Suppressor macrophage (primary cell): ENCODE measurements at places on chromosomes 4 and X.

DNA sequence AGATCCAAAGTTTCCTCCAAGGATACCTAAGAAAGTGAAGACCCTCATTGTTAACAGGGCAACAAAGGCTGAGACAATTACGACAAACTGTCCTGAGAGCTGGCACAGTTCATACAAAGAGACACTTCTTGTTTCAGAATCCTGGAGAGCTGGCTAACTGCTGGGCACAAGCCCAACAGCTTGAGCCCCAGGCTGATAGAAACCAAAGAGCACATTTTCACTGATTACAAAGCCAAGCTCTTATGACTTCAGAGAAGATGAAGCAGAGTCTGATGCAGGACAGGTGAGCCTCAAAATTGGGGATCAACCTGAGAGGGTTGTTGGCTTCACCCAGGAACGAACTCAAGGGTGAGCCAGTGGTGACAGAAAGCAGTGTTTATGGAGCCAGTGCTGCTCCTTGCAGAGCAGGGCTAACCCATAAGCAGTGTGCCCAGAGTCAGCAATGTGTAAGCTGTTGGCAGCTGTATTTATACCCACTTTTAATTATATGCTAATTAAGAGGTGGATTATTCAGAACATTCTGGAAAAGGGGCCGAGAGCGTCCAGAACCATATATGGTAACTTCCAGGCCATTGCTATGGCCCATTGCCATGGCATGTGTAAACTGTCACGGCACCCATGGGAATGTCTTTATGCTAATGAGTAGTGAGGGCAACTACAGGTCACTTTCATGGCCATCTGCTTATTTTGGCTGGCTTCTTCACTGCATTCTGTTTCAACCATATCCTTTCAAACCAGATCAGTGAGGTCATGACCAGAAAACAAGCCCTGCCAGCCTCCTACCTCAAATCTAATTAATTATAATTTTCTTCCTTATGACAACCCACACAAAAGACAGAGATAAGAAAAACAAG, 183.7 kb downstream of the EVC2 start:
- DNase-seq, result no peak

DNA sequence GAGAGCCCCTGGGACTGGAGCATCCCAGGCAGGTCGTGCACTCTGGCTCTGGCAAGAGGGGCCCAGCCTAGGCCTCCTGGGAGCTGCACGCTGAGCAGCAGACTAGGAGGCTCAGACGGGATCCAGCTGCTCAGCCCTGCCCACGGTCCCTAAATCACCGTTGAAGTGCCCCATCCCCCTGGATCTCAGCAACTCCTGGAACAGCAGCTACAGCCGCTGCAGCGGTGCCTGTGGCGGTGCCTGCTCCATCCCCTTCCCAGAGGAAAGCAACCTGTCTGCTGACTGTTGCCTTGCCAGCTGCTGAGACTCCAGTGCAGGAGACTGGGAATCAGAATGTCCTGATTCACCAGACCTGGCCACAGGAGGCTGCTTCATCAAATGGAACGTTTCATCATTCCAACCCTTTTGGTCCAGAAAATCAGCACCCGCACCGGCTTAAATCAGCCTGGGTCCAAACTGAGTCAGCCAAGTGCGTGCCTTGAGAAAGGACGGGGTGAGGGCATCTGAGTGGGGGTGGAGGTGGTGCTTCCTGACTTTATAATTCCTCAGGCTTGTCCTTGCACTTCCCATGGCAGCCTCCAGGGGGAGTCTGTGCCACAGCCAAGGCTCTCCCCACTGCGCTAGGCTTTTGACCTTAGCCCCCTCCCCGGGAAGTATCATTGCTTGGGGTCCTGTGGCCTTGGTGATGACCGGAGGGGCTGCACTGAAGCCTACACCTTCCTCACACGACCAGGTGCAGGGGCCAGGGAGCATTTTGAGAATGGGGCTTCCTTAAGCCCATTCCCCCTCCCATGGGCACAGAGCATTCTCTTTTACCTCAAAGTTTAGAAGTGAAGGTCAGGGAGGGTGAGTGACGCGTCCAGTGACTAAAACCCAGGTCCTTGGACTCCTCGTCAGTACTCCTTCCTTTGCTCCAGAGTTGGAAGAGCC, 6.5 kb downstream of the ZNF185 start:
- peak; percentile 62 for DNase-seq

DNA sequence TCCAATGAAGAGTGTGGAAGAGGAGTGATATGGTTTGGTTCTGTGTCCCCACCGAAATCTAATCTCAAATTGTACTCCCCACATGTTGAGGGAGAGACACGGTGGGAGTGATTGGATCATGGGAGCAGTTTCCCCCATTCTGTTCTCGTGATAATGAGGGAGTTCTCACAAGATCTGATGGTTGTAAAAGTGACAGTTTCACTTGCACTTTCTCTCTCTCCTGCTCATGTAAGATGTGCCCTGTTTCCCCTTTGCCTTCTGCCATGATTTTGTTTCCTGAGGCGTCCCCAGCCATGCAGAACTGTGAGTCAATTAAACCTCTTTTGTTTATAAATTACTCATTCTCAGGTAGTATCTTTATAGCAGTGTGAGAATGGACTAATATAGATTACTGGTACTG, 39.6 kb downstream of the FAM47C start:
- DNase-seq, result no peak

- no peak for DNase-seq
Observed at GRCh38 chr4:95867919-95868318, 28.0 kb downstream of the PDHA2 start.

- no peak for DNase-seq
Observed at GRCh38 chrX:136032370-136032769, 47.1 kb downstream of the SLC9A6 start.

DNA sequence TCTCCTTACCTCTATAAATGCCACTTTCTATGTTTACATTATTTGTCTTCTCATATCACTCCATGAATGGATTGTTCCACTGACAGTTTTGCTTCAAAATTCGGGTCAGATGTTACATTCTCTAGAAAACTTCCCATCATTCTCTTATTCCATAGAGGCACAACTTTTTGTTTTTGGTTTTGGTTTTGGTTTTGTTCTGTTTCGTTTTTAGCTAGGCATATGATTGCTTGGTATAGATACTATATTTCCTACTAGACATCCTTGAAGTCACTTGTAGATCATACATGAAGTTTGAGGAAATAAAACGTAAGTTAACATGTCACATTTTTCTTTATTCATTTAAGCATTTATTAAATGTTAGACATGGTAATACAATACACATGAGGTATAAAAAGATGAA, 961.0 kb downstream of the PCDH18 start:
- DNase-seq, result no peak

DNA sequence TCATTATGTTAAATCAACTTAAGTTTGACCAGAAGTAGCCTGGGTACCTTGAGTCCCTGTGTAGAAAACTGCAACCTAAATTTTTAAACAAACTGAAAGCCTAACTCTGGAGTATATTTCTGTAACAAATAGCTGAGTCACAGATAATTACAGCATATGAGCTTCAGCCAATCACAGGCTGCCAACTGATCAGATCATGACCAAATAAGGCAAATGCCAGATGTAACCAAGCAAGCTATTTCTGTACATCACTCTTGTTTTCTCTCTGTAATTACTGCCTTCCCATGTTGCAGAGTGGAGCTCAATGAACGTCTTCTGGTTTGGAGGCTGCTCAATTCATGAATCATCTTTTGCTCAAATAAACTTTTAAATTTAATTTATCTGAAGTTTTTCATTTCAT, 980.9 kb upstream of the DIAPH2 start:
- DNase-seq, result no peak

GRCh38 chrX:97616883-97617530, 733.3 kb downstream of the RPA4 start:
- peak; percentile 75 for DNase-seq

- DNase-seq, result no peak
Observed at GRCh38 chr4:30828264-30828926, 108.2 kb downstream of the PCDH7 start.

DNA sequence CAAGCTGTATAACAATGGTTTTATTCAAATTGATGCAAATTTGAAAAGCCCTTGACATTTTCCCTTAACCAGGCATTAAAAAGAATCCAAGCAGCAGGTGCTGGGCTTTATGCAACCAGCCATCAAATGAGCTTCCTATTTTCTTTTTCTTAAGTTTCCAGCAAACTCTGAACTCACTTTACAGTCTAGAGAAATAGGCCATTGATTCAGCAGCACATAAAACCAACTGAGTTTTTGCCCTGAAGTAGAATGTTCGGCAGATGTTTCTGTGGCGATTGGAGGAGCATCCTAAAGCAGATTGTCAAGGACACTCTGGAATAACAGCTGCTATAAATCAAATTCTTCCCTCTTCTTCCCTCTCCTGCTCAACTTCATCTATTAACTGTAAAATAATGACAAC, 582.8 kb upstream of the CPEB2 start:
- no peak for DNase-seq

DNA sequence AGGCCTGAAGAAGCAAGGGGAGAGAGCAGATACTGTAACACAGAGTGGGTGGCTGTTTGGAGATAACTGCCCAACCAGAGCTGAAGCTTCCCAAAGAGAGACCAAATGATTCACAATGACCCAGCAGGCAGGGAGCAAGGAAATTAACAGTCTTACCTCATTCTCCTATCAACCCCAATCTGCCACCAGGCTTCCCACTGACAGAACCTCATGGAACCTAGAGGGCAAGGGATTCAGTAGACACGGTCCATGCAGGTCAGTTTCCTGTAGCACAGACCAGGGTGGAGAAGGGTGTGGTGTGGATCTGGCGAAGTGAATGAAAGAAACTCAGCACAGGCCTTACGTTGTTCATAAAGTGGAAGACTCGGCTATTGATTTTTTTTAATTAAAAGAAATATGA, 60.7 kb upstream of the ALB start:
- no peak for DNase-seq

GRCh38 chrX:75211976-75212375, 55.9 kb upstream of the ABCB7 start:
- no peak for DNase-seq

DNA sequence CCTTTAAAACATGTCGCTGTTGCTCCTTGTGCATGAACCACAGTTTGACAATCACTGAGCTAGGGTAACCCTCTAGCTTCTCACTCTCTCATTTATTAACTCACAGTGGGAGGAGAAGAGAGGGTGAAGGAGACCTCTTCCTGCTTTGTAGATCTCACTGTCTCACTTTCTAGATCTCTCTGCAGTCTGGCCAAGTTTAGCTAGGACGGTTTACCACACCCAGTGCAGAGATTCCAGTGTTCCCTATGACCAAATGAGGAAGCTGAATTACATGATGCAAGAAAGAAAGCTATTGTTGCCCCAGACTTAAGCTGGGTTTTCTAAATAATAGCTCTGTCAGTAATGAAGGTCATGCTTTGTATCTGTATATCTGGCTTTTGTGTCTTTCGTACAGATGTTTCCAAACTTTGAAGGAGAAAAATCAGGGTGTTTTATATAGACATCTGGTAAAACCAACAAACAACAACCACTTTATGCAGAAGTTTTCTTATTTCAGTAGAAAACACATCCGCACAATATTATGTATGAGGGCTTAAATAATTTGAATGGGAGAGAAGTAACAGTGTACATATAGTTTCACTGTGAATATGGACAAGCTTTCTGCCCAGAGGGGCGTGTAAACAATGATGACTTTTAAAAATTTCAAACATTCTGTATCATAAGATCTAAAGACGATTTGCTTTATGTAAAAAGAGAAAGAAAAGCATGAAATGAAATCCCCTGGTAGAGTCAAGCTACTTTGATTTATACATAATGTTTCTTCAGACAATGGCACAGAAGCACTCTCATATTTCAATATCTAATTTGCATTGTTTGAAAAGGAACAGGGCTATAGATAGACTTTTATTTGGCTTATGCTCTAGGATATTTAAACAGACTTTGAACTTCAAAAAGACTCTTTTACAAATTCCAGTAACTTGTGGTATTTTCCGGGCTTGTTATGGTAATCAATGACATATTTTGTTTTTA, 582.3 kb downstream of the FSTL5 start:
- DNase-seq, result peak; percentile 84

DNA sequence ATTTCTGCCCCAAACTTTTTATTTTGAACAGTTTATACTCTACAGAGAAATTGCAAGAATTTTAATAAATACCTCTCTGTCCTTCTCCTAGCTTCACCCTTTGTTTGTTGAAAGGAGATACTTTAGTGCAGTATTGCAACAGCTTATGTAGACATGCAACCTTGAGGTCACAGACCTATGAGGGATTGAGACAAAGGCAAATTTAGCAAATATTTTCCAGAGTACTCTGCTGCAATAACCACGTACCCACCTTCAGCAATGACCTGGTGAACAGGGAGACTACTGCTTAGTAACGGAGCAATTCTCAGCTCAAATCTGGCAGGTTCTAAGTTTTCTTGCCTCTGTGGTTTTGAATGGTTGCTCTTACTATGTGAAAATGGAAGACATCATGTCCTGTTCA, 13.2 kb downstream of the FGA start:
- DNase-seq, result no peak

DNA sequence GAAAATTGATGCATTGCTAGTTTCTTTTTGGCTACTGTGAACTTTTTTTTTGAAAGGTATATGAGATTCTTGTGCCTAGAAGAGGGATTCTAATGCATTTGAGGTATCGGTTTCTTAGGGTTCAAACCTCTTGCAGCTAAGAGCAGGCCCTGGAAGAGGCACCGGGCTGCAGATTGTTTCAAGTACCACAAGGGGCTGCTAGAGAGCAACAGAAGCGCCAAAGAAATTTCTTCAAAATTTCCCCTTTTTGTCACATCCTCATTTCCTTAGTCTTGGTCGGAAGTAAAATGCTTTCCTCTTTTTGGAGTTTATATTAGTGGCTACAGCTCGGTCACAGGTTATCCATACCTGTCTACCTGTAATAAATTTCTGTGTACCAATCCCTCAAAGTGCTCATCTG, 89.8 kb downstream of the PDGFRA start:
- DNase-seq, result peak; percentile 84

- no peak for DNase-seq
Observed at GRCh38 chr4:108135549-108136209, 33.1 kb downstream of the LEF1 start.

DNA sequence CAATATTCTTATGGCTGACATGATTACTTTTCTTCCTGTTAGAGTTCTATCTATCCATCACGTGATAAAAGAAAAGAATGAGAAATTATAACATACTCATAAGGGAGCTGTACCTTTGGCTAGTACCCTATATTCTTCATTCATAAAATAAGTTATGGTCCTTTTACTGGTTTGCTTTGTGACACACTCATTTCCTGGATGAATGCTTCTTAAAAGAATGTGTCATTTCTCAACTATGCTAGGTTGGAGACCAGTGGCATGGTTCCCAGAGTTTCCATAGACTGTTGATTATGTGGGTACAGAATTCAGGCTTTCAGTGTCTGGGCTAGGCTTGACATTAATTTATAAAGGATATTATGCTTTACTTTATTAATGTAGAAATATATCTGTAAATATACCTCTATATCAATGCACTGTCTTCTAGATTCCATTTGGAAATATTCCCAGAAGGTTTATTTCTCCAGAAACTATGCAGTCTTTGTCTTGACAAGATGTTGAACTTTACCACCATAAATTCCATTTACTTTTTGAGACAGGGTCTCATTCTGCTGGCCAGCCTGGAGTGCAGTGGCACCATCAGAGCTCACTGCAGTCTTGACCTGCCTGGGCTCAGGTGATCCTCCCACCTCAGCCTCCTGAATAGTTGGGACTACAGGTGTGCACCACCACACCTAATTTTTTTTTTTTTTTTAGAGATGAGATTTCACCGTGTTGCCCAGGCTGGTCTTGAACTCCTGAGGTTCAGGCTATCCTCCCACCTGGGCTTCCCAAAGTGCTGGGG, 23.8 kb downstream of the NUDT6 start:
- no peak for DNase-seq

GRCh38 chr4:168817370-168817769, 192.7 kb downstream of the CBR4 start:
- DNase-seq, result no peak
